ENCODE measurements at places on chromosomes 7 and 10.
A peak's percentile ranks its signal among the peaks of the same experiment; 100 is the strongest.

DNA sequence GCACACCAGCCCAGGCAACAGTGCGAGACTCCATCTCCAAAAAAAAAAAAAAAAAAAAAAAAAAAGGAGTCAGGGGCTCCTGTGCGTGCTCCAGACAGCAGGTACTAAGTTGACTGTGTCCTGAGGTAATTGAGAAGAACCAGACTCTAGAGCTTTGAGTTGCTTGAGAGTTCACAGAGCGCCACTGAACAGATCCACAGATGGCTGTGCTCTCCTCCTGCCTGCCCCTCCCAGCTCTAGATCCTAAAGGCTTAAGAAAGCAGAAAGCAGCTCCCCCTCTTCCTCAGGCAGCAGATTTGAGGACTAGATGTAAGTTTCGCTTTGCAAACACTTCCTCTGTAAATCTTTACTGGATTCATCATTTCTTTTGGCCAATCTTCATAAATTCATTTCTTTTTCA, 38.7 kb downstream of the SHH start:
- no peak for DNase-seq

DNA sequence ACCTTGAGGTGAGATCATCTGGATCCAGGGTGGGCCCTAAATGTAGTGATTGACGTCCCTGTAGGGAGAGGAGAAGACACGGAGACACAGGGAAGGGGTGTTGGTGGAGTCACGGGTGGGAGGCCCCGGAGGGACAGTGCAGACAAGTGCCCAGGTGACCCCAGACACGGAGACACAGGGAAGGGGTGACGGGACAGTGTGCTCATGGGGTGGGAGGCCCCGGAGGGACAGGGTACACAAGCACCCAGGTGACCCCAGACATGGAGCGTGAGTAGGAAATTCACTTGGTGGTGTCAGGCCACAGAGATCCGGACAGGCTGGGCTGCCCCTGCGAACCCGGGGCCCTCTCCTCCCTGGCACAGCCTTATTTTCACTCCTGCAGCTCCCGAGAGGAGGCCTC, 176.9 kb downstream of the PTPRN2 start:
- DNase-seq = no peak

DNA sequence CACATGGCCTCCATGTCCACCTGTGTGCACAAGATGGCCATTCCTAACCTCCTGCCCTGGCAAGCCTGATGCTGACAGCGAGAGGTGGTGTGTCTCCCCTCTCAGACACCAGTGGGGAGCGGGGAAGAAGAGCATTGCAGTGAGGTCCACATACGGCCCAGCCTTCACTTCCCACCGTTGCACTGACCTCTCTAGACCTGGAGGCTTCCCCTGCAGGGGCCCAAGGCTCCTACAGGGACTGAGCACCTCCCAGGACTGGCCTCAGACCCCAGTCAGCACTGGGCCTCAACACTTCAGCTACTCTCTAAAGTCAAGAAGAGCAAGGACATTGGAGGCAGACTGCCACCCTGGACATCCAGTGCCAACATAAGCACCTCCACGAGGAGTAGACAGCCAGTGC, 15.9 kb downstream of the STK32C start:
- DNase-seq = no peak

DNA sequence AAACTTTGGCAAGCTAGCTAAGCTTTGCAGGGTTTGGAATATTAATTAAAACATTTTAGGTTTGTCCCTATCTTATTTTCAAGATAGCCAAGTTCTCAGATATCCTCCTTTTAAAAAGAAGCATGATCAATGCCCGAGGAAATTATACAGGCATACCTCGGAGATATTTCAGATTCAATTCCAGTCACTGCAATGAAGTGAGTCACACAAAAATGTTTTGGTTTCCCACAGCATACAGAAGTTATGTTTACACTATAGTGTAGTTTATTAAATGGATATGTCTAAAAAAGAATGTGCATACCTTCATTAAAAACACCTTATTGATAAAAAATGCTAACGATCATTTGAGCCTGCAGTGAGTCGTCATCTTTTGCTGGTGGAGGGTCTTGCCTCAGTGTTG, 382.9 kb upstream of the NPVF start:
- no peak for DNase-seq

DNA sequence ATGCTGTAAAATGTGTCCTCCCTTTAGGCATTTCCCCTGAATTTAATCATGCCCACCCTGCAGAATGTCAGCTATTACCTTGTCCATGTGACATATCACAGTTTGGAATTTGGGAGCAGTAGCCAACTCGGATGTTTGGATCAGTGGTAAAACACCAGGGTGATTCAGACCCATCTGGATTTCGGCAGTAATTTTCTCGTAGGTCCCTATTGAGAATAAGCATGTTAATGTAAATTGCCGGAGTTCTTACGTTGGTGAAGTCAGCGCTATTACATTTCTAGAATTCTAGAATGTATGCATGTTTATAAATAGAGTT, 44.1 kb downstream of the HGF start:
- DNase-seq = peak; percentile 67

- DNase-seq = no peak
These were observed 66.1 kb downstream of the TRRAP start for GRCh38 chr7:98944386-98944785.

- DNase-seq = peak; percentile 93
These were observed 483.6 kb downstream of the INHBA start for GRCh38 chr7:41219276-41219675.

GRCh38 chr7:1458683-1459511, at the start of gene MICALL2:
Gene MICALL2 (minus strand): TSS chr7:1459470. CDS start chr7:1459326, 144 bp downstream.
- peak; percentile 67 for DNase-seq

DNA sequence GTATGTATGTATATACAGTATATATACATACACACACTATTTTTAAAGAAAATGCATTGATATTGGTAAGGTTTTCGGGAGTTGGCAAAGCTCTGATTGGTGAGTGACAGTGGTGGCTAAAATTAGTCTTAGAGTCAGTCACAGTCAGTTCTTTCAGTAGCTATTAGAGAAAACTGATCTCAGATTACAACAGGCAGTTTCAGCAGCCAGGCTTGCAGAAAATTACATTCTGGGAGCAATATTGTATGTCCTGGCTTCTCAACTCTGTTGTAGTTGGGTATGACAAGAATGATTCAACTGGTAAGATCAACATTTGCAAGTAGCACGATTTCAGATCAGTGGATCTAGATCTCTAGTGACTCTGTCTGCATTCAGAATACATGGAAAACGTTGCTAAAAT, 897.9 kb upstream of the AUTS2 start:
- no peak for DNase-seq

DNA sequence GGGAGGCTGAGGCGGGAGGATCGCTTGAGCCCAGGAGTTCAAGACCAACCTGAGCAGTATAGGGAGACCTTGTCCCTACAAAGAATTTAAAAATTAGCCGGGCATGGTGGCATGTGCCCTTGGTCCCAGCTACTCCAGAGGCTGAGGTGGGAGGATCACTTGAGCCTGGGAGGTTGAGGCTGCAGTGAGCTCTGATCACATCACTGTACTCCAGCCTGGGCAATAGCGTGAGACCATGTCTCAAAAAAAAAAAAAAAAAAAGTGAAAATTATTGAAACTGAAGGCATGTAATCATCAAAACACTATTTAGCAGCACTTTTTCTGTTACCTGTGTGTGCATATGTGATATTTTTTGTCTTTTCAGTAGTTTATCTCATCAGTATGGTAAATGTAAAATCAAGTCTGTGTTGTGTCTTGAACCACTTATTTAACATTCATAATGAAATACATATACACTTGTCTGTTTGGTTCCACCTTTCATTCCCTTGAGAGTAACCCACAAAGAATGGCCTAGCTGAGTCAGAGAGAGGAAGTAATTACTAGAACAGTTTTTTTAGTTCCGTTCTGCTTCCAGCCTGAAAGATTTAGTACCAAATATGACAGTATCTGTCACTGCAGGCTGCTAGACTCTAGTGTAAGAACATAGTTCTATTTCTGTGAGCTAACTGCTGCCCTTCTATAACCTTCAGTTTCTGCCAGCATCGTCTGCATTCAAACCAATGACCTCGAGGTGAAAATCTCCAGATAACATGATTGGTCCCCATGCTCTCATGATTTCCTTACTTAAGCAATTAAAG, 68.6 kb downstream of the MMRN2 start:
- no peak for DNase-seq

GRCh38 chr10:51658000-51658399, 41.4 kb downstream of the CSTF2T start:
- no peak for DNase-seq

- no peak for DNase-seq
These were observed 20.5 kb upstream of the SERPINE1 start for GRCh38 chr7:101106386-101106785.

GRCh38 chr7:78169992-78170391, 371.4 kb downstream of the PHTF2 start:
- no peak for DNase-seq

GRCh38 chr10:78915190-78915518, 153.6 kb upstream of the ZMIZ1 start:
- no peak for DNase-seq

DNA sequence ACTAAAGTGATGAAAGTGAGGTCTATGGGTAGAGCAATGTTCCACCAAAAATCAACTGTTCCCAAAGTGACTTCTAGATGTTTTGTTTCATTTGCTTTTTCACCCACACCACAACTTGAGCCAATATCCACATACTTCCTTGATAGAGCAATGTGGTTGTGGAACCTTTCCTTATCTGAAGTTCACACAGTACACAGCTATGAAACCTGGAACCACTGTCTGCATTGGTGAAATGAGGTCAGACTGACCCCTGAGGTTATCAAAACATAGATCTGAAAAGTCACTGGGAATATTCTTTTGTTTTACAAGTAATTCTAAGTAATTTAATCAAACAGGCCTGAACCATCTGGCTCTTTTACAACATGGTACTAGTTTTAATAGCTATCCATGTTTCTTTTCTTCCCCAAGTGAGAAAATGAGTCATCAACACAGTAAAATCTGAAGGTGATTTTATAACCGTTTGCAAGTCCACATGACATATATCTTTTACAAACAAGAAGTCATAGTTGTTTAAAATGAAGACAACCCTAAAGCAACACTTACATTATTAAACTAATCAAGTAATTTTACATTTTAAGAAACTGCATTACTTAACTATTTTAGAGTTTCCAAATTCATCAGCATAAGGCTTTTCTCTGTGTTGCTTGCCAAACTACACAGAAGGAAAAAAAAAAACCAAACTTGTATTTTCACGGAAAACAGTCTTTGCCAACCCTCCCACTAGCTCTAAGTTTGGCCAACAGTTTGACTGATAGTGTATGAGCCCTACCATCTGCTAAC, 80.3 kb downstream of the LRRC17 start:
- peak; percentile 63 for DNase-seq

- no peak for DNase-seq
These were observed 8.8 kb downstream of the MXI1 start for GRCh38 chr10:110216240-110216639.

DNA sequence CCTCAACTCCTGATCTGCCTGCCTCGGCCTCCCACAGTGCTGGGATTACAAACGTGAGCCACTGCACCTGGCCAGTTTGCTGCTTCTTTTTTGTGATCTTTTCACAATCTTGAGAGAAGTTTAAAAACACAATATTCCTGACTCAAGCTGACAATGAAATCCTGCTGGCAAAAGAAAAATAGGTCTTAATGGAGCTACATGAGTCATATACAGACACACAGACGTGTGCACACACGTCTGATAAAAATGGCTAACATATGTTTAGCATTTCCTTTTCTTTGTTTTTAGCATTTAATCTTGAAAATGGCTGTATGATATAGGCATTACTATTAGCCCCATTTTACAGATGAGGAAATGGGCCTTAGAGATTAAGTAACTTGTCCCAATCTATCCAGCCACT, 29.4 kb upstream of the RAB18 start:
- no peak for DNase-seq

DNA sequence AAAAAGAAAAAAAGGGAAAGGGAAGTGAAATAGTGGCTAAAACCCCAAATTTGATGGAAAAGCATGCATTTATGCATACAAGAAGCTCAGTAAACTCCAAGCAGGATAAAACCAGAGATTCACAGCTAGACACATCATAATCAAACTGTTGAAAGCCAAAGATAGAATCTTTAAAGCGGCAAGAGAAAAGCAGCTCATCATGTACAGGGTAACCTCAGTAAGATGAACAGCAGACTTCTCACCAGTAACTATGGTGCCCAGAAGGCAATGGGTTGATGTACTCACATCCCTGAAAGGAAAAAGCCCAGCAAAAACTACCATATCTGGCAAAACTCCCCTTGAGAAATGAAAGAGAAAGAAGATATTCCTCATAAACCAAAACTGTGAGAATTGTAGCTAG, 60.4 kb downstream of the TPST1 start:
- no peak for DNase-seq

- DNase-seq = no peak
These were observed 16.5 kb downstream of the GPR158 start for GRCh38 chr10:25191162-25191895.

GRCh38 chr7:3194501-3195141, 106.4 kb upstream of the SDK1 start:
- peak; percentile 96 for DNase-seq

DNA sequence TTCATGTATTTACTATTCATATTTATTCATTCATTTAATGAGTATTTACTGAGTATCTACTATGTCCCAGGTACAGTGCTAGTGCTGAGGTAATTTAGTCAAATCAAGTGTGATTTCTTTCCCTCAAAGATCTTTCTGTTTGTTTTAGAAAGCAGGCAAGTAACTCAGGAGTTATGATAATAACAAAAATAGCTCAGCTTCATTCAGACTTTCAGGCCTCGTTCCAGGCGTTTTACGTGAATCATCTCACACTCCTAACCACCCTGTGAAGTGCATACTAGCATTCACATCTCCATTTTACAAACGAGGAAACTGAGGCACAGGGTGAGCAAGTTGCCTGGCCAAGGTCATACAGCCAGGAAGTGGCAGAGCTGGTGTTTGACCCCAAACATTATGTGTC, 468.7 kb upstream of the C7orf33 start:
- no peak for DNase-seq

GRCh38 chr7:150473902-150474301, 23.5 kb downstream of the GIMAP8 start:
- no peak for DNase-seq

GRCh38 chr10:67077376-67077775, 151.5 kb downstream of the LRRTM3 start:
- no peak for DNase-seq

- DNase-seq = no peak
These were observed 8.4 kb upstream of the HHEX start for GRCh38 chr10:92681306-92681834.

- DNase-seq = no peak
These were observed 62.0 kb downstream of the KIAA1549 start for GRCh38 chr7:138919216-138919615.
